KBM-7 (cell line): ENCODE measurements at places on chromosomes 16 and 17.

GRCh38 chr17:42670789-42671657 is 5.8 kb downstream of the PLEKHH3 start:
- DNase-seq = no peak

DNA sequence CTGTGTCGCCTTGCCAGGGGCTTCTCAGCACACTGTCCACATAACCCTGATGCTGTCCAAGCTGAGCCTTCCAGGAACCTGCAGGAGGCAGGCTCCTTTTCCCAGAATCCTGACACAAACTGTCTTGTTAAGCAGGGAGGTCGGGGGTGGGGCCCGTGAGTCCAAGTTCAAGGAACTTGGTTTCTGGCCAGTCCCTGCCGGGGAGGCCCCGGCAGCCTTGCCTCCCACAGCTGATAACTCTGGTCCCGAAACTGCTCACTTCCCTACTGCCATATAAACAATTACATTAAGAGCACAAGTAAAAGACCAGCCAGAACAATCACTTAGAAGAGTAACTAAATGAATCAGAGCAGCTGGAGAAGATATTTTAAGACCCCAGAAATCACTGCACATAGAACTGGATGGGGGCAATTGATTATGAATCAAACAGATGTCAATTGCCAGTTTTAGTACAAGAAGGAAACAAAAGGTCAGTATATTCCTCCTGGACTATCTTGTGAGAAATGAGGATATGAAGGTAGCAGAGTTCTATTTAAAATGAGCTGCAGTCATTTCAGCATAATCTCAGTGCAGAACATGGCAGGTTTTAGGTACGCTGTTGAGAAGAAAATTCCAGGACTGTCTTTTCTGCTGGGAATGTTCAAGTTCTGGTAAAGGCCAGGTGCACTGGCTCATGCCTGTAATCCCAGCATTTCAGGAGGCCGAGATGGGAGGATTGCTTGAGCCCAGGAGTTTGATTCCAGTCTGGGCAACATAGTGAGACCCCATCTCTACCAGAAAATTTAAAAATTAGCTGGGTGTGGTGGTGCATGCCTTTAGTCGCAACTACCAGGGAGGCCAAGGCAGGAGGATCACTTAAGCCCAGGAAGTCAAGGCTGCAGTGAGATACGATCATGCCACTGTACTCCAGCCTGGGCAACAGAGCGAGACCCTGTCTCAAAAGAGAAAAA is 169.8 kb downstream of the PITPNC1 start:
- DNase-seq = peak; percentile 17

- DNase-seq = peak; percentile 94
Measured at GRCh38 chr16:30091474-30092372, at the start of gene TBX6. TSS of gene TBX6 (minus strand) at chr16:30091924. CDS start at chr16:30091193, 731 bp downstream.

DNA sequence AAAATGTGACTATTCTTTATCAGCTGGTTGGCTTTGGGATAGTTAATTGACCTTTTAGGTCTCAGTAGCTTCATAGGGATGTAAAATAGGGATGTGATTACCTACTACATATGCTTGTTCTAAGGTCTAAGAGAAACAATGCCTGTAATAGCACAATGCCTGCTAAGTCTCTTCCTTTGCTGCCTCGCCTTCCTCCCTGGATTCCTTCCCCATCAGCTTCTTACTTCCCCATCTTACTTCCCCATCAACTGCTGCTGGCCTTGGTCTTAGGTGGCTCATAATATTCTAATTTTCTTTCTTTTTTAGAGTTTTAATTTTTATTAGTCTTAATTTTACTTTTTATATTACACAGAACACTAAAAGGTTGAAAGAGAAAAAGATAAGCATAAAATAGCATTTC is 59.2 kb upstream of the GOT2 start:
- DNase-seq = peak; percentile 11

DNA sequence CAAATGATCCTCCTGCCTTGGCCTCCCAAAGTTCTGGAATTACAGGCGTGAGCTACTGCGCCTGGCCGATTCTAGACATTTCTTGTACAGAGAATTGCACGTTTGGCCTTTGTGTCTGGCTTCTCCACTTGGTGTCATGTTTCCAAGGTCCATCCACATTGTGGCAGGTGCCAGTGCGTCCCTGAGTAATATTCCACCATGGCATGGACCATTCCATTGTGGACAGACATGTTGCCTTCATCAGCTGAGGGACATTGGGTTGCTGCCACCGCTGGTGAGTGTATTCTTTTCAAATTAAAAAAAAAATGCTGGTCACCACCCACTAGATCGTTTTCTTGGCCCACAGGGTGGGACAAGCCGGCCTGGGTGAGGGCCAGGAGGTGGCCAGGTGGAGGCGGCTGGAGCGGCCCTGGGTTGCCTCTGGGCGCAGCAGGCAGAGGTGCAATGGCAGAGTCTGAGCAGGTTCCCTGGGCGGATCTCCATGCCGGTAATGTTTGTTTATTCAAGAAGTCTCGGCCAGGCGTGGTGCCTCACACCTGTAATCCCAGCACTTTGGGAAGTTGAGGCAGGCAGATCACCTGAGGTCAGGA is 274.1 kb downstream of the SEC14L1 start:
- DNase-seq = no peak

DNA sequence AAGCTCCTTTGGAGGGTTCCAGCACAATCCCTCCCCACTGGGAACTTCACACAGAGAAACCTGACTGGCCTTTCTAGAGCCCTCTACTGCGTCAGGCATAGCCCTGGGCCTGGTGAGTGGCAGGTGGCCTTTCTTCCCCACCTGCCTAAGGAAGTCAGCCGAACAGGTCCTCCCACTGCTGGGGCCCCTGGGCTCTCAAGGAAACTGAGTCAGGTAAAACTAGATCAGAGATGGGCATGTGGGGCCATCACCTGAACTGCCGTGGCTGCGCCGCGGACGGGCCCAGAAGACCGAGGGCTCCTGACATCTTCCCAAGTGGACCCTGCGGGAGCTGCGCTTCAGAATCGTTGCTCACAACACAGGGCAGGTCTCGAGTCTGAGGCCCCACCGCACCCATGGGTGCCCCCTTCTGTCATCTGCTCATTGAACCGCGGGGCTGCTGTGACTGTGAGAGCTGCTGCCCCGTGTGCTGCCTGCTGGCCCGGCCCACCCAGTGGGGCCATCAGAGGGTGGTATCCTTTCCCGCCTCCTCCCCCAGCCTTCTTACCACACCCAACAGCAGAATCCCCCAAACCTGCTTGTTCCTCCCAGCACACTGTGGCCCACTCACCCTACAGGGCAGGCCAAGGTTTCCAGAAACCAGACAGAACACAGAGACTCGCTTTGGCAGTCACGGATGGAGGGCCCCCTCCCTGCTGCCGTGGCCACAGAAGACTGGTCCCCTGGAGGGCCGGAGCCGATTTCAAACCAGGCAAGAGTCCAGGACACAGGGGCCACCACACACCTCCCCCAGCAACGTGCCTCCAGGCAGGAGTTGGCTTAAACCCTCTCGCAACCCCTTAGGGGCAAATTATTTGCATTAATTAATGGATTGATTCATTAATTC is 81.1 kb downstream of the TBC1D16 start:
- no peak for DNase-seq

- no peak for DNase-seq
Measured at GRCh38 chr17:50352693-50353599, 7.0 kb downstream of the XYLT2 start.

GRCh38 chr17:78501241-78502036 is 75.8 kb downstream of the DNAH17 start:
- no peak for DNase-seq

DNA sequence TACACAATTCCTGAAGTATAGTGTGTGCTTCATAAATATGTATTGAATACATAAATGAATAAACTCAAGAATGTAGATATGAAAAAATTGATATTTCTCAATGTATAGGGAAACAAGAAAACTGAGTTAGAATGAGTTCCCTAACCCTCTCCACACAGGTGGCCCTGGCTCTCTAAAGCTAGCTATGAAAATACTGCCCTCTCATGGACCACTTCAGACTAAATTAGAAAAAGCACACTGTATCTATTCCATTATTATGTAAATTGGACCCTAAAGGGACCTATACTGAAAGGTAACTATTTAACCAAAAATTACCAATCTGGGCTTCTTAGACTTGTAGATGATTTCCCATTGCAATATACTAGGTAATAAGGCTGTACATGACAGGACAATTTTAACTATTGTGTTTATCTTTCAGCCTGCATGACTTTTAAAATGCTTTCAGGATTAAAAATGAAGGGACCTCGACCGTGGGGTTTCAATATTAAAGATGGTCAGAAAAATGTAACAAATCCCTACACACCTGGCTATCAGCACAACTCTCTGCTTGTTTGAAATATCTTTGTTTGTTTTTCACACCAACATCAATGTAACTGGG is 672.5 kb upstream of the KIF2B start:
- peak; percentile 3 for DNase-seq

- no peak for DNase-seq
Measured at GRCh38 chr17:29046473-29046839, 3.5 kb downstream of the PIPOX start.

DNA sequence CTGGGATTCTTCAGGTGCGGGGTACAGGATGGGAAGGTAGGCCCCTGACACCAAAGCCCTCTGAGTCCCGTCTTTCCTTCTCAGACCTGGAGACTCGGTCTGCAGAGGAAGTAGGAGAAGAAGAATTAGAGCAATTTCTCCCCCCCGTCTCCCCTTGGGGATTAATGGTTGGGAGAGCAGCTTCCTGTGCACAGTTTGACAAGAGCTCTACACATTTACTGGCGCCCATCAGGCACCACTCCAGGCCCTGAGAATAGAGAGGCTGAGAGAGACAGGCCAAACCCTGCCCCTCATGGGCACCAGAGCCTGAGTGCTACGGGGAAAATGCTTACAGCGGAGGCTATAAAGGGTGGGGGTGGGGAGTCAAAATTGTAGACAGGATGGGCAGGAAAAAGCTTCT is 3.5 kb upstream of the C16orf74 start:
- DNase-seq = peak; percentile 48

- DNase-seq = peak; percentile 74
Measured at GRCh38 chr17:34171245-34171818, 83.8 kb upstream of the CCL2 start.

- no peak for DNase-seq
Measured at GRCh38 chr16:78288888-78289287, 189.4 kb downstream of the WWOX start.

- no peak for DNase-seq
Measured at GRCh38 chr16:23424292-23424958, 28.6 kb downstream of the COG7 start.

GRCh38 chr17:46106966-46107644 is 86.1 kb downstream of the KANSL1 start:
- DNase-seq = no peak

DNA sequence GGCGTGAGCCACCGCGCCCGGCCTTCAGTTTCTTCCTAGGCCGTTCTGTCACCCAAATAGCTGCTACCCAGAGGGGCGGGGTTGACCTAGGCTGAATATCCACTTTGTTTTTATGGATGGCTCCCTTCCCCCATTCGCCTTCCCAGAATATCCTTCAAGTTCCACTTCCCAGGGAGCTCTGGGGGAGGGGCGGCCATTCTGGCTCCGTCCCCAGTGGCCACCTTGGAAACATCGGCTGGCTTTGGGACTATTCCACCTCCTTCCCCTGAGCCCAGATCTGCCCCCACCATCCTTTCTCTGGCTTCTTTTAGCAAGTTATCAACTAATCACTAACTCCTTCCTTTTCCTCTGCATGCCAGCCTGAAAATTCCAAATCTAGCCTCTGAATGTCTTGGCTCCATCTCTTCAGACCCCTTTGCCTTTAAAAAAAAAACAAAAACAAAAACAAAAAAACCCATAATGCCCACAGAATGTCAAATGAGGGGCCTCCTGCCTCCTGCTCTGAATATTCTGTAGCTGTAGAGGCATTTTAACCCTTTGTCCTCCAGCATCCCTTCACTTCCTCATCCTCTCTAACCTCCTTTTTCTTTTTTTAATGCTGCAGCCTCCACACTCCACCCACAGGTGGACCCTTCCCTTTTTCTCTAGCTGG is 6.4 kb downstream of the ATP1B2 start:
- DNase-seq = no peak

DNA sequence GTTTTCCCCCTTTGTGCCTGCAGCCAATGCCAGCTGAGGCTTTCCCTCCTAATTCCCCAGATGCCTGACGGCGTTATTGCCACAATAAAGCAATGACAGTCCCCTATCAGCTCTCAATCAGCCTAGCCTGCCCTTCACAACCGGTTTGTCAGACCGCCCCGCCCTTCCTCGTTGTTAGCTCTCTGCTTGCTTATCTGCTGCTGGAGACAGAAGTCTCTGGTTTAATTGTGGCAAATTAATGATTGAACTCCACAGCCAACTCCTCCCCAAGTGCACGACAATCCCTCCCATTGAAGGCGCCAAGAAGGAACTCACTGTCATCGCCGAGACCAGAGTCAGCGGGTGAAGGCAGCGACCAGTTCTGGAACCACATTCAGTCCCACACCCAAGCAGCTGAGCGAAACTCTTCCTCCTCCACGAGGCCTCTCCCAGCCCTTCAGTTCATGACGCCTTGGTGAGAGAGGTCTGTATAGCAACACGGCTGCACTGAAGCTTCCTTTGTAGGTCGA is 474.4 kb downstream of the SLC39A11 start:
- peak; percentile 17 for DNase-seq

DNA sequence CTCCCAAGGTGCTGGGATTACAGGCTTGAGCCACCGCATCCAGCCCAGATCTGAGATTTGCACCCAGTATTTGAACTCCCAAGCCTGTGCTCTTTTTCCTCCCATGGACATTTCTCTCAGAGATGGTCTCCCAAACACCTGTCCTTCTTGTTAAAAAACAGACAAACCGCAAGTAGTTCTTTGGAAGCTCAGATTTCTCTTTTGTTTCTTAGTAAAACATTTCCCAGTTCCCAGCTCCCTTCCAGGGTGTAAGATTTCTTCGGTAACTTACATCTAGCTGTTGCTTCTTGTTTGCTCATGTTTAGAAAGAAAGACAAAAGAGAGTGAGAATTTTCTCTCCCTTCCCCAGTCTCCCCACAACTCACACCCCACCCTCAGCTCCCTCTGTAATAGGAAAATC is 36.2 kb downstream of the IL4R start:
- DNase-seq = no peak

GRCh38 chr17:32265192-32265923 is at the start of gene RHBDL3:
TSS of gene RHBDL3 (plus strand) at chr17:32265832. CDS start at chr17:32266190, 358 bp downstream.
- no peak for DNase-seq

GRCh38 chr17:66073384-66073783 is 118.5 kb downstream of the CEP112 start:
- DNase-seq = no peak

DNA sequence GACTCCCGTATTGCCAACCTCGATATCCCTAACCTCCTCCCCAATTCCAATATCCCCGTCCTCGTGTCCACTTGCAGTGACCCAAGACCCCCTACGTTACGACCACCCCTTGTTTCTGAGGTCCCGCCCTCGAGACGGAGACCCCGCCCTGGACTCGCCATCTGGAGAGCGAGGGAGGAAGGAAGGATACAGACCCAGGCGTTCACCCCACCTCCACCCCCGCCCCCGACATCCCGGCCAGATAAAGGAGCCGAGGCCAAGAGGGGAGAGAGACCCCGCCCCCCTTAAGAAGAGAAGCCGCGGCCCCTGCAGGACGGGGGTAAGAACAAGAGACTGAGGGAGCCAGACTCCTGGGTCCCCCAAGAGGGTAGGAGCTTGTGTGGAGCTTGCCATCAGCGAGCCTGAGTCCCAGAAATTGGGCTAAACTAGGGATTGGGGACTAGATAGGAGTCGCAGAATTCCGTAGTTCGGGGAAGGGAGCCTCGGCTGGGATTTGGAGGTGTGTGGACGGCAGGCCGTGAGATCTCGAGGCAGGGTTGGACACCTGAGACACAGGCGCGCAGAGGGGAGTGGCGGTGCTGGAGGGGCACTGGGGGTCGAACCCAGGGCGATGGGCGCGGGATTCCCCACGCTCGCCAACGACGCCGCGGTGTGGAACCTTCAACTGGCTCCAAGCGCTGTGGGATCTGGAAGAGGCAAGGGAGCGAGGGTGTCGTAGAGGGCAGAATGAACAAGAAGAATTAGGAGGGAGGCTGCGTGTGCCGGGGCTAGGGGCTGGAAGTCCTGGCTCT is at the start of gene BCL6B:
TSS of gene BCL6B (plus strand) at position 270 of the 791 bp plus-strand sequence. CDS start 622 bp downstream, outside the sequence.
- DNase-seq = no peak
